ENCODE measurements at places on chromosomes 4 and X. TPM values are rescaled to one million over a fixed set of nuclear protein-coding genes. Genes with fewer than 3 reads are reported as not detected.

DNA sequence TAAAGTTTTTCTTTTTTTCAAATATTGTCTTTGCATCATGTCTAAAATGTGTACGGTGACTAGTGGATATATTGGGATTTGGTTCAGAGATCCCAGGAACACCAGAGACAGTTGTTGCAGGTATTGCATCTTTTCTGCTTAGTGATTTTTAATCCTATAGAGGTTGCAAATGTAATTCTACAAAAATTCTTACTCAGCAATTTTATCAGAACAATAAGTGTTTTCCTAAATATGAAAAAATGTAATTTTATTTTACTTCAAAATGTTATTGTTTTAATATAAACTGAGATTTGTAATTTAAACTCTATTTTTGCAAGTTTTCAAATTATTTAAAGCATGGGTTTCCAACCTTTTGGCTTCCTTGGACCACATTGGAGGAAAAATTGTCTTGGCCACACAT lies 8.2 kb downstream of the ZNF718 start:
- H3K4me3 ChIP-seq = no peak overlapping the region
- no peak for DNase-seq
- H3K27ac ChIP-seq = no peak overlapping the region
- H3K27me3 ChIP-seq = no peaks in the 10 kb centered on the region
- H3K4me1 ChIP-seq = peaks cover 11% of the 10 kb centered on the region
- peaks cover 38% of the 10 kb centered on the region for H3K36me3 ChIP-seq

GRCh38 chrX:123803331-123803983 lies 56.4 kb upstream of the XIAP start:
- peak; percentile 26 for DNase-seq
- H3K27me3 ChIP-seq = no peaks in the 10 kb centered on the region
- H3K4me1 ChIP-seq = peaks cover 7% of the 10 kb centered on the region
- H3K27ac ChIP-seq = peak overlapping the region; percentile 5
- H3K4me3 ChIP-seq = no peak overlapping the region
- no peaks in the 10 kb centered on the region for H3K36me3 ChIP-seq

DNA sequence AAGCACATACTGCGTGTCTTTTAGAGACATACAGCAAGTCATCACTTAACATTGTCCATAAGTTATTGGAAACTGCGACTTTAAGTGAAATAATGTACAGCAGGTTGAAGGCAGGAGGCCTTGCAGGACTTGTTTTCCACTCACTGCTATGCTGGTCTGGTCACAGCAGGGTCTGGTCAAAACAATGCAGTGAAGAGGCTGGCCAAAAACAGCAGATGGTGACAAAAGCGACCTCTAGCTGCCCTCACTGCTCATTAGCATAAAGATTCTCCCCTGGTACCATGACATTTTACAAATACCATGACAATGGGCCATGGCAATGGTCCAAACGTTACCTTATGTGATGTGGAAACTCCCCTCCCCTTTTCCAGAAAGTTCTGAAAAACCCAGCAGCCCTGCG lies 1283.6 kb downstream of the FSTL5 start:
- H3K27ac ChIP-seq = no peak overlapping the region
- H3K27me3 ChIP-seq = no peaks in the 10 kb centered on the region
- H3K36me3 ChIP-seq = no peaks in the 10 kb centered on the region
- no peaks in the 10 kb centered on the region for H3K4me1 ChIP-seq
- DNase-seq = no peak

- H3K27me3 ChIP-seq = no peaks in the 10 kb centered on the region
- no peak overlapping the region for H3K27ac ChIP-seq
- no peak overlapping the region for H3K4me3 ChIP-seq
- no peak for DNase-seq
Measured at GRCh38 chr4:39231660-39232059, 49.3 kb downstream of the WDR19 start.

GRCh38 chr4:184734758-184735157 lies 862 bp upstream of the CENPU start:
- peaks cover 19% of the 10 kb centered on the region for H3K36me3 ChIP-seq
- peak overlapping the region; percentile 88 for H3K27ac ChIP-seq
- no peak for DNase-seq
- no peaks in the 10 kb centered on the region for H3K27me3 ChIP-seq
- H3K4me1 ChIP-seq = peaks cover 28% of the 10 kb centered on the region
- peak overlapping the region; percentile 99 for H3K4me3 ChIP-seq

- H3K27ac ChIP-seq = no peak overlapping the region
- DNase-seq = no peak
- no peak overlapping the region for H3K4me3 ChIP-seq
Measured at GRCh38 chrX:100194082-100194775, 215.8 kb downstream of the PCDH19 start.

The RXFP1 gene
- not detected for total RNA-seq

The PWWP3B gene
- total RNA-seq = not detected

The SHROOM4 gene
- total RNA-seq = not detected

The SLC4A4 gene
- 0.43 TPM for total RNA-seq

Data from activated CD4-positive, alpha-beta memory T cell treated with anti-CD3 and anti-CD28 coated beads for 36 hours (primary cell).